ENCODE measurements at places on chromosomes 1 and 21.

DNA sequence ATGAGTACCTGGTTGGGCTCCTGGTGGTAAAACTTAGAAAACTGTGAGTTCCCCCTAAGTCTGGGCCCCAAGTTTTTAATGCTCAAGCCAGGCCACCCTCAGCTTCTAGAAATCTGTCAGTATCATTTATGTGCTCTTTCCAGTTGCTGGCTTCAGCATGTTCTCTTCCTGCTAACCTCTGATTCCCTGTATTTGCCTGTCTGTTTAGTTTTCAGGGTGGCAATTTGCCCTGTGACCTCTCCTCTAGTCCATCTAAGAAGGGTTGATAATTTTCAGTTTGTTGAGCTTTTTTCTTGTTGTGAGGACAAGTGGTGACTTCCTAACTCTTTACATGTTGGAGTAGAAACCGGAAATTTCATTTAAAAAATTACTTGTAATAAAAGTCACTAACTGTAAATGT, 16.0 kb upstream of the S100A10 start:
- no peak for DNase-seq

DNA sequence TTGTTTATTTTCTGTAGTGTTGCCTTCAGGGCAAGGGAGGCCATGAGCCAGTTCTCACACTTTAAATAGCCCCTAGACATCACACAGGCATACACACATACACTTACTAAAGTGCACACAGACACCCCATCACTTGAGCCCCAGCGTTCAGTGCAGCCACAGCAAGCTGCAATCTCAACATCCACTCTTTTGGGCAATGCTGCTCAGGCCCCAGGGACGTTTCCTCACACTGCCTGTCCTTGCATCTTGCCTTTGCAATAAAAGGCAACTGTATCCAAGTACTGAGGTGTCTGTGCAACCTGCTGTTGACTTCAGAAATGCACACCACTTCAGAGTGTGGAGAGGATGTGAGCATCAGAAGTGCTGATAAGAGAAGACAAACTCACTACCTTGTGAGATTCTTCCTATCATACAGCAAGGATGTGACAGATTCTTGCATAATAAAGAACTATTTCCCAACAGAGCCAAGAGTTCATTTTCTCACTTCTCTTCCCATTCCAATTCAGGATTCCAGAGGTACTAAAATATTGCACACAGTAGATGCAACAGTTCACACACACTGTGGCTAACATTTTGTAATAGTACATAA, 36.2 kb downstream of the IRF2BP2 start:
- DNase-seq: no peak

GRCh38 chr1:228149406-228150119, at the start of gene GJC2:
GJC2 (plus strand) TSS chr1:228149930; CDS start chr1:228157759, 7,829 bp downstream.
- DNase-seq: peak; percentile 18

DNA sequence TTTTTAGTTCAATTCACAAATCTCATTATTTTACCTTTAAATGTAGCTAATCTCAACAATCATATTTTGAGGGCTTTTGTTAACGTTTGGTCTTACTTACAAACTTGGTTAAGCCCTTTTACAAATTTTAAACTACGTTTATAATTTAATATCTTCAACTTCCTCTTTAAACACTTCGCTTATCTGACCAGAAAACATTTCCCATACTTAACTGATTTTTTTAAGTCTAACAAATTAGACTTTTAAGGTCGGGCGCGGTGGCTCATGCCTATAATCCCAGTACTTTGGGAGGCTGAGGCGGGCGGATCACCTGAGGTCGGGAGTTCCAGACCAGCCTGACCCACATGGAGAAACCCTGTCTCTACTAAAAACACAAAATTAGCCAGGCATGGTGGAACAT, 300.9 kb downstream of the LMX1A start:
- DNase-seq: no peak

- no peak for DNase-seq
Observed at GRCh38 chr1:94992161-94992560, 65.3 kb upstream of the CNN3 start.

DNA sequence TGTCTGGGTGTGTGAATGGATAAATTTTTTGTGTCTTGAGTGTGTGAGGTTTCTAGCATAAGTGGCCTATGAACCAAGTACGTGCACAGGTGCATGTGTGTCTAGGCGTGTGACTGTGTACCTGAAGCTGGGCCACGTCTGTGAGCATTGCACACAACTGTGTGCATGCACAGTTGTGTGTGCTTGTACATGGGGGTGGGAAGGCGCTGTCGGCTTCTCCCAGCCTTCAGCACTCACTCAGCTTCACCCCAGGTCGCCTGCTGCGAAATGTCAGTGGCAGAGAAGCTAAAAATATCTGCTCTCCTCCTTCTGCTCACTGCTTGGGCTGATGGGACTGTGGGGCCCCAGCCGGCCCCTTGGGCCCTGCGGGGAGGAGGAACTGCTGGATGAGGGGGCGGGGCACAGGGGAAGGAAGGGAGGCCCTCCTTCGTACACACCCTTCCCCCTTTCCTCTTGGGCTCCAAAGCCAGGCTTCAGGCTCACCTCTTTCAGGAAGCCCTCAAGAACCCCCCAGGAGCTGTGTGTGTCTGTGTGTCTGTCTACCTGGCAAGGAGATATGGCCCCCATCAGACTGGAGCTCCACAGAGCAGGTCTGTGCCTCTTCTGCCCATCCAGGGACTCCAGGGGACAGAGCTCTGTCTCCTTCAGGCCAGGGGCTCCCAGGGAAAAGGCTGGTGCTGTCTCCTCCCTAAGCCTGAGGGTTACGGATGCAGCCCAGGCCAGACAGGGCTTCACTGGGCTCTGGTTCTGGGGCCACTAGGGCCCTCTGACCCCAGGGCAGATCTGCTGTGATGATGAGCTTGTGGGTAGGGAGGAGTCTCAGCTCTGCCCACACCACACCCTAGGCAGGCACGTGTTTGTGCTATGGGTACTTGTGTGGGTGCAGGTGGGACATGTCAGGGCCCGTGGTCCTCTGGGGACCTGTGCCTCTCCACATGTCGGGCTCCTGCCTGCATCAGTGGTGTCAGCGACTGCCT, 35.6 kb upstream of the WASF2 start:
- peak; percentile 53 for DNase-seq

GRCh38 chr1:91454136-91454535, 46.5 kb upstream of the CDC7 start:
- no peak for DNase-seq

DNA sequence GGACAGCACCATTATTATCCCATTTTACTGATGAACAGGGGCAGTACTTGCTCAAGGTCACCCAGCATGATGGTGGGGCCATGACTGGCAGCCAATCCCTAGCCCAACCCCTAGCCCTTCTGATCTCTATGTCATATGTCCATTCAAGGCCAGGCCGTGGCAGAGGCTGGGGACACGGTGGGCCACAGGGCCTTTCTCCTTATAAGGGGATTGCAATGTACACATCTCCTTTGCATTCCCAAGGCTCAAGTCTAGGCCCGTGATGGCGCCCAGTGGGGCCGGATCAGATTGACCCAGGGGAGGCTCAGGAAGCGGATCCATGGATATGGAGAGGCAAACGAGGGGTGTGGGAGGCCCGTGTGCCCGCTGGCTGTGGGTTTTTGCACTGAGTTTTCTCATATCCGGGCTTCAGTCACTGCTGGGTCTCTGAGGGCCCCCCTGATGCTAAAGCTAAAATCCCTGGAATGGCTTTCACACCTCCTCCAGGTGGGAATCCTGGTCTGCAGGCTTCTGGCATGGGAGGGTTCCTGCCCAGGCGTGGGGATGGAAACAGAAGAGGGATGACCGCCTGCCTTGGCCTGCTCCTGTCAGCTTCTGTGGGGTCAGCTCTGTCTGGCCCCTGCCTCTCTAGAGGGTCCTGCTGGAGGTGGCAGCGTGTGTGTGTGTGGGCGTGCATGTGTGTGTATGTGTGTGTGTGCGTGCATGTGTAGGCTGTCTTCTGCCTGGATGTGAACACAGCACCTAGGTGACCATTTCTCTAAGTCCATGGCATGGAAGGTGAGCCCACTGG, 2.1 kb downstream of the MYOM3 start:
- DNase-seq: no peak

DNA sequence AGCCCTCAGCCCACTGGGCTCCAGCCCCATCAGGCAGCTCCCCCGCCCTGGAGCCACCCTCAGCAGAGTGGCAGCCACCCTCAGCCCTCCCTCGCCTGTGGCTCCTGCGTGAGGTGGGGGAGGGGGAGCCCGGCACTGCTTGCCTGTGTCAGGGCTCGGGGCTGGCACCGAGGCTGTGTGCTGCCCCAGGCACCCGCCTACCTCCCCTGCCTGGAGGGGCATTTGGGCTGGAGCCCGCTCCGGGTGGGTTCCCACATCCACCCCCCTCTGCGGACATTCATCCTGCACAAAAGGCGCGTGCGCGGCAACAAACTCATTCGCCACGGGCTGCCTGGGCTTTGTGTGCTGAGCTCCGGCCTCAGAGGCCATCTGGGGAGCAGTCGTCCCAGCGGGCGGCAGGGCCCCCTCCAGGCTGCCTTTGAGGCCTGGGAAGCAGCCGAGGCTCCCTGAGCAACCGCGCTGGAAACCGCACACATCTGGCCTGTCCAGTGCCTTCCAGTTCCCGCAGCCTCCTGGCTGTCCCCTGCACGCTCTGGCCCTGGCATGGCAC, 12.6 kb upstream of the TNFRSF14 start:
- DNase-seq: peak; percentile 27

DNA sequence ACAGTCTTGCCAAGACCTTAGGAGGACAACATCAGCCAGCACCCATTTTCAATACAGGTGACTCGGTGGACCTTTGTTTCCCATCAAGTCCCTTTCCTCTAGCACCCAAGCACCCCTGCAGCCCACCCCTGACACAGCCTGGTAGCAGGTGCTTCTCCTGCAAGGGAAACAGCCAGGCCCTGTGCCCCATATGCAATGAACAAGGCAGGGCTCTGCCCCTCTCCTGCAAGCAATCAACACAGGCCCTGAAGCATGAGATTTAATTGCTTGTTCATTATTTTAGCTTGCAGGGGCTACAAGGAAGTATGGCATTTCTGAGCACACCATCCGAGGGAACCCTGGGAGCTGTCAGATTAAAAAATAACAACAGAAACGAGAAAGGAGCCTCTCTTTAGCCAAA, 35.4 kb downstream of the TCP10L start:
- DNase-seq: no peak

- no peak for DNase-seq
Observed at GRCh38 chr21:18498431-18498830, 94.8 kb upstream of the TMPRSS15 start.

- DNase-seq: peak; percentile 15
Observed at GRCh38 chr1:11893907-11894251, 32.3 kb downstream of the KIAA2013 start.

DNA sequence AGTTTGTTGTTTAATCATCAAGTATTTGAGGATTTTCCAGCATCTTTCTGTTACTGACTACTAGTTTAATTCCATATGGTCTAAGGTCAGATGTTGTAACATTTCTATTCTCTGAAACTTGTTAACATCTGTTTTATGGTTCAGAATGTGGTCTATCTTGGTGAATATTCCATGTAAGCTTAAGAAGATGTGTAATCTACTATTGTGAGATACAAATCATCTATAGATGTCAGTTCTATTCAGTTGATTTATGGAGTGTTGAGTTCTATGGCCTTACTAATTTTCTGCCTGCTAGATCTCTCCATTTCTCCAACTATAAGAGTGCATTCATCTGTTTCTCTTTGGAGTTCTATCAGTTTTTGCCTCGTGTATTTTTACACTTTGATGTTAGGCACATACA, 31.5 kb downstream of the WARS2 start:
- no peak for DNase-seq

DNA sequence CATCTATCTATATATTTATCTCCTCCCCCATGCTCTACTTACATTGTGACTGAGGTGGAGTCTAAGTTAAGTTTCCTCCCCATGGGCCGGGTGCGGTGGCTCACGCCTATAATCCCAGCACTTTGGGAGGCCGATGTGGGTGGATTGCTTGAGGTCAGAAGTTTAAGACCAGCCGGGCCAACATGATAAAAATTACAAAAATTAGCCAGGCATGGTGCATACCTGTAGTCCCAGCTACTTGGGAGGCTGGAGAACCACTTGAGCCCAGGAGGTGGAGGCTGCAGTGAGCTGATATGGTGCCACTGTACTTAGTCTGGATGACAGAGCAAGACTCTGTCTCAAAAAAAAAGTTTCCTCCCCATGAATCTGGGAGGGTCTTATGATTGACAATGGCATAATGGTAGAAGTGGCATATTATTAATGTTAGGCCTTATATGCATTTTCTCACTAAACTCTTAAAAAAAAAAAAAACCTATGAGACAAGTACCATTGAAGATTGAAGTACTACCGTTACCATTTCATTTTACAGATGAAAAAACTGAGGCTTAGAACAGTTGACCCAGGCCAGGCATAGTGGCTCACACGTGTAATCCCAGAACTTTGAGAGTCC, 11.2 kb downstream of the F11R start:
- no peak for DNase-seq

DNA sequence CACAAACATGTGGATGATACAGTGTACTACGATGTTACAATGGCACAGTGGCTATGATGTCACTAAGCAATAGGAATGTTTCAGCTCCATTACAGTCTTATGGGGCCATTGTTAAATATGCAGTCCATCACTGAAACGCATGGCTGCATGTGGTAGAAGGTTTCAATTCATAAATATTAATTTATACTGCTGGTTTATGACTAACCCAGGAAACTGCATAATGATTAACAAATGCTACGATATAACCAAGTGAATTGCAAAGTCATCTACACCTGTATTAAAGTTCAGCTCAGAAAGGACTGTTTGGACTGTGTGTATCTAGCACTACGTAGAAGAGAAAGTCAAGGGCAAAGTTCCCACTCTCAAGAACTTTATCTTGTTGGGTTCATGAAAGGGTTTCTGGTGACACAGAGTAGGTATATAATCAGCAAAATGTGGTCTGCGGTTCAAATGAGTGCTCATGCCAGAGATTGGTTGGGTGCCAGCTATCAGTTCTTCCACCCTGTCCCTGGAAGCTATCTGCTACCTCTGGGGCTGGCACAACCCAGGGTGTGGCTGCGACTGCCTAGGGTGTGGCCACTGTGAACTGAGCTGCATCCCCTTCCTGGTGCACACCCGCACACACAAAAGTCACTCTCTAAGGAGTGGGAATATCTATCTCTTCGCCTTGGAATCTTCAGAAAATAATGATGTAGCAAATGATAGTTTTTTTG, 14.8 kb downstream of the MGST3 start:
- DNase-seq: no peak

- DNase-seq: no peak
Observed at GRCh38 chr1:118828038-118828437, 160.1 kb downstream of the TBX15 start.

DNA sequence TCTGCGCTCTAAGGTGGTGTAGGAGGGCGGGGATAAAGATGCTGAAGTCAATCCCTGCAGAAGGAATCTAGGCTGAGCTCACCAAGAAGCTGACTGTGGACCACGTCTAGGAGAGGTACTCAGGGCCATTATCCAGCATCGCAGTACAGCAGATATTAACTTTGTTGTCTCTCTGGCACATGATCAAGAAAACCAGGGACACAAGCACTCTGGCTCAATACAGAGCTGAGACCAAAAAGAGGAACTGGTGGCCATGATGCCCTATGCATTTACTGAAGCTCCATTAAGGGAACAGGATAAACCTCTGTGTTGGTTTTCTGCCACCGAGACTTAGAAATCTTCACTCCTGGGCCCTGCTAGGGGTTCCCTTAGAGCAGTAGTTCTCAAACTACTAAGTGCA, 38.0 kb upstream of the ANGPTL7 start:
- no peak for DNase-seq

Data from IMR-90 (cell line).